ENCODE measurements at places on chromosomes 2 and 18. TPM values are rescaled to one million over a fixed set of nuclear protein-coding genes. Genes with fewer than 3 reads are reported as not detected.

Gene CTIF
- total RNA-seq, result 60.6 TPM

DNA sequence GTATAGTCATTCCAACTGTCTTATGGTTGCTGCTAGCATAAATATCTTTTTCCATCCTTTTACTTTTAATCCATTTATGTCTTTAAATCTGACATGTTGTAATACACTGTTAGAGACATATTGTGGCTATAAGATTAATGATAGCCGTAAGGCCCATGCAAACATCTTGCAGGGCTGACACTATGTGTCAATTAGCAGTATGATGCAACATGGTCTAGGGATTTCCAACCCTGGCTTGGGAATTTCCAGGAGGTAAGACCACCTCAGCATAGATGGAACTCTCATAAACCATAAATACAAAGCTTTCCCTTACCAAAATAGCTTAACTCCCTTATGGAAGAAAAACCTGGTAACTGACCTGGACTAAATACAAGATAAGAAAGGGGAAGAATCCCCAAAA, 16.5 kb downstream of the SCLY start:
- DNase-seq, result no peak
- H3K4me3 ChIP-seq, result no peak overlapping the region
- peaks cover 3% of the 10 kb centered on the region for H3K36me3 ChIP-seq
- peaks cover 42% of the 10 kb centered on the region for H3K4me1 ChIP-seq
- H3K27me3 ChIP-seq, result no peaks in the 10 kb centered on the region

Gene CCL20
- 106 TPM for total RNA-seq

Gene FOSL2
- 12.1 TPM for total RNA-seq

Gene FAM117B
- total RNA-seq, result 2.3 TPM

- no peaks in the 10 kb centered on the region for H3K36me3 ChIP-seq
- H3K4me1 ChIP-seq, result no peaks in the 10 kb centered on the region
- no peak for DNase-seq
- no peak overlapping the region for H3K4me3 ChIP-seq
- no peaks in the 10 kb centered on the region for H3K27me3 ChIP-seq
- no peak overlapping the region for H3K27ac ChIP-seq
Observed at GRCh38 chr2:217407362-217407761, 547.5 kb upstream of the TNP1 start.

Gene TEKT4
- not detected for total RNA-seq

All from right lobe of liver (tissue), 6 donors.